ENCODE measurements at places on chromosomes 4 and X.

DNA sequence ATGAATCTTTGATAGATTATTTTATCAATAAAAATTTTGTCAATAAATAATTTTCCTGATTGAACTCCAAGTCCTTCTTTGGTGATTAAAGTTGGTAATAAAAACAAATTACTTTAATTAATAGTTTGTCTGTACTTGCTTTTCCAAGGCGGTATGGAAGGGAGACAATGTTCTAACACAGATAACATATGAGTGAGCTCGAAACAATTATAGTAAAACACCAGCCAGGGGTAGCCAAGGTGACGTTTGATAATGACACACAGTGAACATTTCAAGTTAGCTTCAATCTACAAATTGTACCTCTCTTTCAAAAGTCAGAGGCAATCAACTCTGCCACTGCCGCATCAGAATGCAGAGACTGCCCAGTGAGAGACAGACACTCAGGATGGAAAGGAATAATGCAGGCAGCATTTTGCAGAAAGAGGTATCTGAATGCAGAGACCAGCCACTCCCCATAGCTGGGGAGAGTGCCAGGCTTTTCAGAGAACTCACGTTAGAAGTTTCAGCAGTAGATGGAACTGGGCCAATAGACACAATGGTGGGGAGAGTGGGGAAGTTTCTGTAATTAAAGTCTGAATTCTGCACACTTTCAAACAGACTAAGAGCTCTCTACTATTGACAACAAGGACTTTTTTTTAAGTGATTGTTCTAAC lies 18.1 kb upstream of the ATOH1 start:
- DNase-seq = no peak

DNA sequence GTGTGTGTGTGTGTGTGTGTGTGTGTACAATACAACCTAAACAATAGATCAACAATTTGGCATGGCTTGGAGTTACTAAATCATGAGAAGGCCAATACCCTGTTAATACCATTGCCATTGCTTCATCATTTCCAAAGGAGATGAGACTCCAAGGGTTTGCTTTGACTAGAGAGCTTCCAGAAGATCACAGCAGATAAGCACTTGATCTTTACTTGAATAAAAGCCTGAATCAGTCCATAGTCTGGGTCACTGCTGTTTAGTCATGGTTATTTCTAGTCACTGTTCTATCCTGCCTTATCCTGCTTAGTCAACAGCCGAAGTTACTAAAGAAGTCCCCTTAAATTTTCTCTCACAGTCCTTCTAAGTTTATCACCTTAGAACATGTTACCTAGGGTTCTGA lies 58.2 kb downstream of the RAB40AL start:
- DNase-seq = no peak

- no peak for DNase-seq
These were observed 96.3 kb upstream of the QRFPR start for GRCh38 chr4:121477079-121477478.

- no peak for DNase-seq
These were observed 304.2 kb downstream of the ARHGAP24 start for GRCh38 chr4:85779165-85779564.

DNA sequence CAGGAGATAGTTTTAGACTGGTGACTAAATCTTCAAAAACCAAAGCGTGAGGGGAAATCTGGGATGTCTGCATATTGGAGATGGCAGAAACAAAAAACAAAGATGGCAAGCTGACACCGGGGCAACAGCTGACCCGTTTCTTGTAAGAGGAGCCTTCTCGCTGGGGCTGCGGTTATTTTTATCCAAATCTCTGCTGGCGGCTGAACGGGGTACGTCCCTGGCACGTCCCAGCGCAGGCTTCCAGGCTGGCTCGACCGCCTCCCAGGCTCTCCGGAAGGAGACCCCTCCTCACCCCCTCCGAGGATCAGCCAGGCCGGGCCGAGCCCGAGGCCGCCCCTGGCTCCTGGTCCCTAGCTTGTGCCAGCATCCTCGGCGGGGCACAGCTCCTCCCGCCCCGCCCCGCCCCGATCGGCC lies 403 bp downstream of the SGCB start:
- DNase-seq = no peak

- DNase-seq = no peak
These were observed 100.5 kb upstream of the PCDH7 start for GRCh38 chr4:30619679-30620078.

GRCh38 chr4:134465417-134465816 lies 263.8 kb upstream of the PABPC4L start:
- DNase-seq = no peak

GRCh38 chrX:148928811-148929210 lies 428.4 kb downstream of the AFF2 start:
- DNase-seq = no peak

- no peak for DNase-seq
These were observed 170.8 kb upstream of the GALNT7 start for GRCh38 chr4:172997856-172998255.

GRCh38 chrX:50088645-50089044 lies 112.2 kb downstream of the AKAP4 start:
- DNase-seq = no peak

- no peak for DNase-seq
These were observed 72.1 kb downstream of the LRP2BP start for GRCh38 chr4:185323606-185324005.

- no peak for DNase-seq
These were observed 80.9 kb downstream of the IL21 start for GRCh38 chr4:122539861-122540465.

GRCh38 chr4:6524436-6524835 lies 50.6 kb upstream of the MAN2B2 start:
- no peak for DNase-seq

- DNase-seq = no peak
These were observed 23.4 kb upstream of the RHOH start for GRCh38 chr4:40173470-40173875.

GRCh38 chr4:108940149-108940548 lies 177.3 kb upstream of the ETNPPL start:
- DNase-seq = no peak

DNA sequence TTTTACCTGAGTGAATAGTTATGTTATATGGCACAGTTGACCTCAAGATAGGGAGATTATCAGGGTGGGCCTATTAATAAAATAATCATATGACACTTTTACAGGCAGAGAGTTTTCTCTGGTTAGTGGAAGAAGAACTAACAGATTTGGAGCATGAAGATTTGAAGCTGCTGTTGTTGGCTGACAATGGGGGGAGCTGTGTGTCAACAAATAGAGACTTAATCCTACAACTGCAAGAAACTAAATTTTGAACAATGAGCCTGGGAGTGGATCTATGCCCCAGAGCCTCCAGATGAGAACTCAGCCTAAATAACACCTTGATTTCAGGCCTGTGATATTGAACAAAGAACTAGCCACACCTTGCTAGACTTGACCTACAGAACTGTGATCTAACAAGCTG lies 7.2 kb upstream of the CCSER1 start:
- DNase-seq = no peak

DNA sequence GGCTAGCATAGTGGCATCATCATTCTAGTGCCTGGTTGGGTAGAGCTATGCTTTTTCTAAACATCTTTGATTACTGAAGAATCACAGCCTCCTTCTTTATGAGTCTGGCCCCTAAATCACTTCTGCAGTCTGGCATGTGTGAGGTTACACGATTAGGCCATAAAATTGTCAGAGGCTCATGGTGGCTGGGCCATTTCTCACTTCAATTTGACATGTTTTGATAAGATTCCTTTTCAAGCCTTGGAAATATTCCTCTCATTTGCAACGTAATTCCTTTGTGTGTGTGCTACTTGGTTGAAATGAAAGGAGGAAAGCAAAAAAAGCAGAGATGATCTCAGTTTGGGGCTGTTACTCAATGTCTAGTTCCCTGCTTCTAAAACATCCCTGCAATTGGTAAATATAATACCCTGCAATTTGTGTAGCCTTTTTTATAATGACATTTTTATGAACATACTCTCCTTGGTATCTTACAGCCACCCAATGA lies 6.2 kb downstream of the CCKAR start:
- DNase-seq = no peak

DNA sequence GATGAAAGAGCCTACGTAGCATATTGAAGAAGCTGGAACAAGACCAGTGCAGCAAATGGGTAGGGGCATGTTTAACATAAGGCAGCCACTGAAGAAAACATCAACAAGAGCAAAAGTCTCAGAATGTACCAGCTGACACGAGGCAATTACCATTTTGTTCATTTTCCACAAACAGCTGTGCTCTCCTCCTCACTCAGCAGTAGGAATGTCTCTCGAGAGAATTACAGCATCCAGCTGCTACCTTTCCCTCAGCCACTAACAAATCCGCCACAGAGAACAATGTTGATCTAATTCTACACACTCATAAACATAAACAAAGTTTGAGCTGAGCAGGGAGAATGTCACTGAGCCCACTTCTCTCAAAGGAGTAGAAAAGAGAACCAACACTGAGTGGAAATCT lies 68.0 kb downstream of the OPHN1 start:
- no peak for DNase-seq

- DNase-seq = no peak
These were observed 11.4 kb downstream of the FRAS1 start for GRCh38 chr4:78068481-78068880.

DNA sequence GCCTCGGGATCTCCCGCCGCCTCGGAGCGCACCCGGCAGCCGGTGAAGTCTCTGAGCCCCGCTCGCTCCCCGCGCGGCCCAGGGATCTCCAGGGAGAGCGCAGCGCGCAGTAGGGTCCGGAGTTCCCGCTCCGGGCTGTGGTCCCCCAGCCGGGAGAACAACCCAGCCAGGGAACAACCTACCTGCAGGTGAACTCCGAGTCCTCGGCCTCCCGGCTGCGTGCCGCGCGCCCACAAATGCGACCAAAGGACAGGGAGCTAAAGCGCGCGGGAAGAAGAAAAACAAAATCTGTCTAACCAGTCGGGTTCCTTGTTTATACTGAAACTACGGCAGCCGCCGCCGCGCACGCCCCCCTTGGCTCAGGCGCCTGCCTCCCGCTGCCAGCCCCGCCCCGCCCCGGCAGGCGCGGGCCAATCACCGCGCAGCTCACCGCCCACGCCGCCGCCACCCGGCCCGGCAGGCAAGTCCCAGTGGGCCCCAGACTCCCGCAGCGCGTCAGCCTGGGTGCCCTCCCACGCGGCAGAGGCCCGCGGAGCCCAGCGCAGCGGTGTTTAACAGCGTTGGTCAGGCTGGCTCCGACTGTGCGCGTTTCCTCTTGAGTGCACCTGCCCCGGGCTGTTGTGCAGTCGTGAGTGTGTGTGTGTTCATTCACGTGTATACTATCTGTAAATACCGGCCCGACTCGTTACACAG lies at the start of gene RASGEF1B:
TSS of gene RASGEF1B (minus strand) at position 320 of the 693 bp plus-strand sequence. CDS start 12,399 bp downstream, outside the sequence.
- DNase-seq = peak; percentile 96

GRCh38 chrX:125681058-125681457 lies 361.4 kb downstream of the TEX13C start:
- no peak for DNase-seq
